Nucleus accumbens (tissue), 56 donors: ENCODE measurements at places on chromosomes 7 and 10.

DNA sequence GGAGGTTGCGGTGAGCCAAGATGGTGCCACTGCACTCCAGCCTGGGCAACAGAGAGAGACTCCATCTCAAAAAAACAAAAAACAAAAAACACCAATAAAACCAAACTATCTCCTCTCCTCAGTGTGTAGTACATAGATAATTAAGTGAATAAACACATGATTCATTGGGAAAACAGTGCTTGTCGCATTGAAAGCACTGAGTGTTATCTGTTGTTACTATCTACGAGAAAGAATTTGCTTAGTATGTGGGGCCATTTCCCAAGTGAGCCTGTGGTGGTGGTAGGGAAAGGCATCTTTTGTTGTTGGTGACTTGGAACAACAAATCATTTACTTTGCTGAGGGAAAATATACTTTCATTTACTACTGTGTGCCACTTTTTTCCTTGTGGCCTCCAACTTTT is 42.6 kb downstream of the RSBN1L start:
- no peak for DNase-seq

- DNase-seq, result no peak
These were observed 225.8 kb downstream of the MAD1L1 start for GRCh38 chr7:2006921-2007381.

DNA sequence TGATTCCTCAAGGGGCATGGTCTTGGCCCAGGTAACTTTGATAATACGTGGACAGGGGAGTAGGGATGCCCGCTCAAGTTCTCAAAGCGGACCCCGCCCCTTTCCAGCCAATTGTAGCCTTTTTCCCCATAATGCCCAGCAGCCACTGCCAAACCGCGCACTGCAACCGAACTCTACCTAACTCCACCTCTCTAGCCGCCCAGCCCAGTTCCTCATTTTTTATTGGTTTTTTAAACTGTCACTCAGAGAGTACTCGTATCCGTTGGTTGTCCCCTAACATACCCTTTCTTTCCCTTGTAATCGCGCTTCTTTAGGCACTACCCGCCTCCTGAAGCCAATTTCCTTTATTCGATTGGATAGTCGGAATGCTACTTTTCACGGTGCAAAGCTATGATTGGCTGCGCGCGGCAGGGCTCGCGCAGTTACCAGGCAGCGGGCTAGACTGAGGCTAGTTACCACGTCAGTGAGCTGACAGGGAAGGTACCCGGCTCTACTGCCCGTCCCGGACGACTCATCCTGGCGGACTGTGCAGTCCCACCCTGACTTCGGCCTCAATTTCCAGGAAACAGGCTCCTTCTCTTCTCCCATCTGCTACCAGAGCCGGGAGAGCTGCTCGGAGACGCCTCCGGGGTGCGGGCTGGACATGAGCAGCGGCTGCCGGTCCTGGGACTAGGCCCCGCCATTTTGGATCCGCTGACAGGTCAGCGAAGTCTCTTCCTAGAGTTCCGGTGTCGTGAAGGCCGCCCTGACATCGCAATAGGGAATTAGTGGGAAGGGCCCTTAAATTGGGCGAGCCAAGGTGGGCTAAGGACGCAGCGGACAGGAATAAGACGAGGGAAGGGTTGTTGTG is at the start of gene GBF1:
TSS of gene GBF1 (plus strand) at position 451 of the 850 bp plus-strand sequence. CDS start 13,407 bp downstream, outside the sequence.
- DNase-seq, result peak; percentile 80

DNA sequence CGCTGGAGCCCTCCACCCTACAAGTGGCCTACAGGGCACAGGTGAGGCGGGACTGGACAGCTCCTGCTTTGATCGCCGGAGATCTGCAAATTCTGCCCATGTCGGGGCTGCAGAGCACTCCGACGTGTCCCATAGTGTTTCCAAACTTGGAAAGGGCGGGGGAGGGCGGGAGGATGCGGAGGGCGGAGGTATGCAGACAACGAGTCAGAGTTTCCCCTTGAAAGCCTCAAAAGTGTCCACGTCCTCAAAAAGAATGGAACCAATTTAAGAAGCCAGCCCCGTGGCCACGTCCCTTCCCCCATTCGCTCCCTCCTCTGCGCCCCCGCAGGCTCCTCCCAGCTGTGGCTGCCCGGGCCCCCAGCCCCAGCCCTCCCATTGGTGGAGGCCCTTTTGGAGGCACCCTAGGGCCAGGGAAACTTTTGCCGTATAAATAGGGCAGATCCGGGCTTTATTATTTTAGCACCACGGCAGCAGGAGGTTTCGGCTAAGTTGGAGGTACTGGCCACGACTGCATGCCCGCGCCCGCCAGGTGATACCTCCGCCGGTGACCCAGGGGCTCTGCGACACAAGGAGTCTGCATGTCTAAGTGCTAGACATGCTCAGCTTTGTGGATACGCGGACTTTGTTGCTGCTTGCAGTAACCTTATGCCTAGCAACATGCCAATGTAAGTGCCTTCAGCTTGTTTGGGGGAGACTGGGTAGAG is at the start of gene COL1A2:
TSS of gene COL1A2 (plus strand) at position 459 of the 704 bp plus-strand sequence. CDS start at position 596, 137 bp downstream.
- no peak for DNase-seq

- no peak for DNase-seq
These were observed 3.7 kb upstream of the SLC16A9 start for GRCh38 chr10:59713196-59713821.

- DNase-seq, result no peak
These were observed 220.2 kb downstream of the JAZF1 start for GRCh38 chr7:27960415-27960814.

DNA sequence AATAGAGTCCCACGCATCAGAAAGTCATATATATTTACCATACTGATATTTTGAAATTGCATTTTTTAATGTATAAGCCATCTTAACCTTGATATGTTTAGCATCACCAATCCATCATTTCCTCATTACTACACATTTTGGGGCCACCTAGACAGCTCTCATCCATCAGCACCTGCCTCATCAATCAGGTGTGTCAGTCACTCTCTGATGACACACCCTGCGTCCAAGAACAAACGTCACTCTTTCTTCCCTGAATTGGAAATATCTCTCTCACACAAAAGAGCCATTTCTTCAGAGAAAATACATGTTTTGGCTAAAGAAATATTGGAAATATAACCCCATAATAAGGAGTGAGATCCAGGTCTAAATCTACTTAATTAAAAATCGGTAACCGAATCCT is 38.9 kb upstream of the RSU1 start:
- no peak for DNase-seq

- DNase-seq, result no peak
These were observed 108.7 kb downstream of the TYW1 start for GRCh38 chr7:67105377-67105776.

GRCh38 chr7:143850682-143851081 is 51.3 kb downstream of the TCAF1 start:
- no peak for DNase-seq

GRCh38 chr10:132641966-132642731 is 104.6 kb downstream of the INPP5A start:
- DNase-seq, result no peak

- no peak for DNase-seq
These were observed 168.0 kb upstream of the RHEB start for GRCh38 chr7:151687523-151688235.
